T-helper 2 cell (primary cell): ENCODE measurements at places on chromosomes 4 and X.

DNA sequence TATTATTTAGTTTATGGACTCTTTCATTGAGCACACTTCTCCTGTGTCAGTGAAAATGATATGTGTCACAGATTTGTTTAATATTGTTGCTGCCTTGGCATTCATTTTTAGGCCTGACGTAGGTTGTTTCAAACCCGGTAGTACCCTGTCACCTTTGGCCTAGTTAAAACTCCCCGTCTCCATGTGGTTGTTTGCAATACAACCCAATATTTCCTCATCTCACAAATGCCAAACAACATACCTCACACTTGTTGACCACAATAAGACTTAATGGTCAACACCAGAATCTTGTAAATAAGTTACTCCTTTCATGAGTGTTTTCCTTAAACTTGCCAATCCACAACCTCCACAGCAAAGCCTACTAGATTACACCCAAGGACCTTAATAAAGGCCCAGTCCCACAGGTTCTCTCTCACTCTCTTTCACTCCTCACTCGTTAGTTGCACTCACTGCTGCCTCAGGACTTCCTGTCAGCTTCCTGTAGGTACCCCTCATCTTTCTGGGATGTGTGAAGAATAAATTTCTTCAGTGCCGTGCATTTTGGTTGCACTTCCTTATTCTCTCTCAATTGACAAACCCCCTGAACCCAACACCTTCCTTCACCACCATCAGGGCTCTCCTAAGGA, 31.3 kb downstream of the IL13RA2 start:
- no peak for DNase-seq

GRCh38 chrX:75155447-75155826, 646 bp downstream of the ABCB7 start:
- no peak for DNase-seq

- no peak for DNase-seq
Measured at GRCh38 chr4:37827030-37827685, 672 bp downstream of the PGM2 start.

- DNase-seq: no peak
Measured at GRCh38 chr4:154566639-154567204, 3.9 kb downstream of the FGB start.

DNA sequence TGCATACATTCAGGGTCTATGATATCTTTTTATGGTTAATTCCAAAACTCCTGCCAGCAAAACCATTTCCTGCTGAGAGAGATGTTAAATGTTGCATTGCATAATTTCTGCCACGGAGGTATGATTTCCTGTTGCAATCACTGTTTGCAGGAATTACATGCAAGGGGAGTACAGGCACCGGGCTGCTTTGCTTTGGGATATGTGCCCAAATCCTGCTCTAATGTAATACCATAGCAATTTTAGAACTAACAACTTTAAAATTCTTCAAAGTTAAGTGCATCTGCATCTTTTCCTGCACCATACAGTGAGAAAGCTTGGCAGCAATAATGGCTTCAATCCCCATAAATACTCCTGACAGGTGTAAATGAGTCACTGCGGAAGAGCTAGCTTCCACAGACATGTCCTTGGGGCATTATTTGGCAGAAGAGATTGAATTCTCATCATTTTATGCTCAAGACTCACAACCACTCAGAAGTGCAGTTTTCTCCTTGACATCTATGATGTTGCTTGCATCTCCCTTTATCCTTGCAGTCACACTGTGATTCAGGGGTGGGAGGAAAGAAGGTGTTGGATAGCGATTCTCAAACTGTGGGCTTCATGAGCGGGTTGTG, 29.6 kb downstream of the TRIM2 start:
- DNase-seq: no peak

DNA sequence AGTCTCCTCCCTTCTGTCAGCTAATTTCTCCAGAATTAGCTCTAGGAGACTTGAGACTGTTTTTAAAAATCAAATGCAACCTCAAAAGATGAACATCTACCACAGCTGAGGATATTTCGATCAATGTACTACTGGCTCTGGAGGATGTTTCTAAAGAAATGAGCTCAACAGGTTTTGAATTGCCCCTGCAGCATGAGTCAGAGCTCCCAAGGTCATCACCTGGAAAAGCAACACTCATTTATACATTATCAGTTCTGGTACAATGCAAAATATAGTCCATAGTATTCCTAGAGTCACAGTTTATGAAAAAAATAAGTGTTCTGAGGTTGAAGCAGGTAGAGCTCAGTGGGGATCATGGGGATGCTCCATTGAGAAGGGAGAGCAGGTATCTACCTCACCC, 50.8 kb upstream of the MCF2 start:
- no peak for DNase-seq

GRCh38 chr4:56259655-56260054, 127.6 kb downstream of the AASDH start:
- no peak for DNase-seq

DNA sequence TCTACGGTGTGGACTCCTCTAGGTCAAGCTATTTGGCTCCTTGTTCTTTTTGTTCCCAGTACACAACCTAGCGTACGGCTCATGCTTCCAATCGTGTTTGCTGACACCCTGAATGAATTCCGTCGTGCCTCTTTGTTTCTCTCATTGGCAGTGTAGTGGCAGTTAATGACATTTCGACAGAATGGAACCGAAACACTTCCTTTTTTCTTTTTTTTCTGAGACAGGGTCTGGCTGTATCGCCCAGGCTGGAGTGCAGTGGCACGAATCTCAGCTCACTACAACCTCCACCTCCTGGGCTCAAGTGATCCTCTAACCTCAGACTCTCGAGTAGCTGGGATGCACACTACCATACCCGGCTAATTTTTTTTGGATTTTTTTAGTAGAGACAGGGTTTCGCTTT, 113.3 kb upstream of the ATP6AP2 start:
- no peak for DNase-seq

DNA sequence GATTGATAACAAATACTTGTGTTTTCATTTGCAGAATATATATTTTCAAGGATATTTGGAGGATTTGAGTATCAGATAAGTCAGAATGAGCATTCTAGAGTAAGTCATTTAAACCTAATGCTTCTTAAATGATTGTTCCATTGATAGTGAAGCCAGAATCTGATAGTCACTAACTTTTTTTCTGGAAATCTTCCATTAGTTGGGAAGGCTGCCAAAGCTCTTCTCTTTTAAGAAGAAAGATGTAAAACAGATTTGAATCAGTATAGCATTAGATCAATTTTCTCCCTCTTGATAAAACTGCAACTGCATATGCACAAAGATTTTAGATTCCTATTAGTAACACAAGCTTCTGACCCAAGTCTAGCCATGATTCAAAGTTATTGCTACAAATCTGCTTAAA, 256.7 kb downstream of the SPOCK3 start:
- DNase-seq: no peak

DNA sequence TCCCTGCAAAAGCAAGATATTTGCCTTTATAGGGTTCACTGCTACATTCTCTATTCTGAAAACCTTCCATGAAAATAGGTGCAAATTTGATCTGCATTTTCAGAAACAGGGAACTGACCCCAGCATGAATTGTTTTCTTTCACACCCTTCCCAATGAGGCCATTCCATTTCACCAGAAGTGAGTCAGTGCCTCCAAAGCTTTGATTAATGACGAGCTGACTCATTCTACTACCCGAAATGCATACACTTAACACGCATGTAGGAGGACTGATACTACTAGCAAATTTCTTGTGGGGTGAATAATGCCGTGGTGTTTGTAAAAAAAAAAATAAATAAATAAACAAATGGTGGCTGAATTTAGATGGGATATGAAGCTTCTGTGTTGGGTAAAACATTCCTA, 146.9 kb upstream of the FGF13 start:
- DNase-seq: no peak

DNA sequence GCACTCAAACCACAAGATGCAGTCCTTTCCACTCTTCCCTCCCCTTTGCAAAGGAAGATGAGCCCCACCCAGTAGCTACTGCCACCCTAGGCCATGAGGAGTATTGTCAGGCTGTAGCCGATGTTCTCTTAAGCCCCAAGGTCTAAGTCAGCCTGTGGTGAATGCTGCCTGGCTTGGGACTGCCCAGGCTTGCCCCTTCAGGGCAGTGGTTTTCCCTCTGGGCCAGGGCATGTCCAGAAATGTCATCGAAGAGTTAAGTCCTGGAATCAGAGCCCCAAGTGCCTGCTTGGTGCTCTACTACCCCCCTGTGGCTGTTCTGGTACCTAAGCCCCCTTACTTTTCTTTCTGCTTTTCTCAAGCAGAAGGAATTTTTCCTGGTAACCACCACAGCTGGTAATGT, 11.8 kb upstream of the PGK1 start:
- DNase-seq: no peak

DNA sequence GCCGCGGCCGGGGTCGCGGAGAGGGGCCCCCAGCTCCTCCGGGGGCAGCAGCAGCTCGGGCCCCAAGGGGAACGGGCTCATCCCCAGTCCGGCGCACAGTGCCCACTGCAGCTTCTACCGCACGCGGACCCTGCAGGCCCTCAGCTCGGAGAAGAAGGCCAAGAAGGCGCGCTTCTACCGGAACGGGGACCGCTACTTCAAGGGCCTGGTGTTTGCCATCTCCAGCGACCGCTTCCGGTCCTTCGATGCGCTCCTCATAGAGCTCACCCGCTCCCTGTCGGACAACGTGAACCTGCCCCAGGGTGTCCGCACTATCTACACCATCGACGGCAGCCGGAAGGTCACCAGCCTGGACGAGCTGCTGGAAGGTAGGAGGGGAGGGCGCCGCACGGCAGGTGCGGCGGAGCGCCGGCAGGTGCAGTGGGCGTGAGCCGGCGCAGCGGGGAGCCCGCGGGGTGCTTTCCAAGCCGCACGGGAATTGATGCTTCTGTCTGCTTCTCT, 886 bp downstream of the DCLK2 start:
- no peak for DNase-seq

GRCh38 chr4:85842540-85842939, 367.6 kb downstream of the ARHGAP24 start:
- DNase-seq: no peak

GRCh38 chr4:169909897-169910296, 116.3 kb downstream of the MFAP3L start:
- DNase-seq: no peak

DNA sequence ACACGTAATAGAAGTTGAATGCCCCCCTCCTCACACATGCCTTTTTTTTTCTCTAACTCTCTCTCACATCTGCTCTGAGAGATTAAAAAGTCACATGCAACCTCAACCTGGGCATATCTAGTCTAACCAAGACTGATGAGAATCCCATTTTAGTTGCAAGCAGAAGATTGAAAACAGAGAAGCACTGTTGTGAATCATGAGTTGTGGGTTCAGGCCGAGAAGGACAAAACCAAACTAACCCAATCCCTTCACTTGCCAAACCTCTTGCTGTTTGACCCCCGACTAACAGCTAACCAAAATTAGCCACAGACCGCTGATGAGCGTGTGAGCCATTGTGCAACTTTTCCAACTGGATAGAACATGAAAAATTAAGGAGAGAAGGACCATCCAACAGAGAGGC, 31.8 kb downstream of the CXCL1 start:
- no peak for DNase-seq

DNA sequence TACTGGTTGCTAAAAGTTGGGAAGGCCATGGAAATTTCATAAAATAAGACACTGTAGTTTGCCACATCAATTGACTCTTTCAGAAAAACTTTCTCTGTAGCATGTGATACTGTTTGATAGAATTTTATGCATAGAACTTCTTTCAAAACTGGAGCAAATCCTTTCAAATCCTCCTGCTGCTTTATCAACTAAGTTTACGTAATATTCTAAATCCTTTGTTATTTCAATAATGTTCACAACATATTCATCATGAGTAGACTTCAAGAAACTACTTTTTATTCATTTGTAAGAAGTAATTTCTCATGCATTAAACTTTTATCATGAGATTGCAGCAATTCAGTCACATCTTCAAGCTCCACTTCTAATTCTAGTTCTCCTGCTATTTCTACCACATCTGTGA, 199.3 kb downstream of the PCDH18 start:
- DNase-seq: no peak

DNA sequence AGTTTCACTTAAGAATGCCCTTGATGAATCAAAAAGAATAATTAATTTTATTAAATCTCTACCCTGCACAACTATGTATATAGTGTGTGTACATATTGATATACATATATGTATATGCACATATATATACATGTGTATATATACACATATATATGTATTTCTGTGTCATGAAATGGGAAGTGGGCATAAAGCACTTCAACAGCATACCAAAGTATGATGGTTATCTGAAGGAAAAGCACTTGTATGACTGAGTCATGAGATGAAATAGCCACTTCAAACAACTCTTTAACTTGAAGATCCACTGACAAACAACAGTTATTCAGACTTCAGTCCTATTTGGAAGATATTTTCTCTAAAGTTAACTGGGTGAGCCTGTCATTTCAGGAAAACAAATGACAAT, 16.3 kb downstream of the RNF128 start:
- no peak for DNase-seq

DNA sequence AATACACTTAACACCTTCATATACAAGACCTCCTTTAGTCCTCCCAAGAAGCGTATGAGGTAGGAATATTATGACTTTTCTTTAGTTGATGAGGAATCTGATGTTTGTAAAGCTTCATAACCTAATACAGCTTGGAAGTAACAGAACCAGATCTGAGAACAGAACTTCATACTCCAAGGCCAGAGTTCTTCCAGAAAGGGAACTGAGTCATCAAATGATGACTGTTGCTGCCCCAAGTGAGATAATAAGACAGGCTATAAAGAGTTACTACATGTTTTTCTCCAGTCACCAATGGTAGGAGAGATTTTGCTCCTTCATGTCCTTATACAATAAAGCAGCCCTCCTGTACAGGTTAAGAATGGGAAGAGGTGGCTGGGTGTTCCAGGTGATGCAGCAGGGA, 74.3 kb upstream of the ANXA3 start:
- DNase-seq: no peak

DNA sequence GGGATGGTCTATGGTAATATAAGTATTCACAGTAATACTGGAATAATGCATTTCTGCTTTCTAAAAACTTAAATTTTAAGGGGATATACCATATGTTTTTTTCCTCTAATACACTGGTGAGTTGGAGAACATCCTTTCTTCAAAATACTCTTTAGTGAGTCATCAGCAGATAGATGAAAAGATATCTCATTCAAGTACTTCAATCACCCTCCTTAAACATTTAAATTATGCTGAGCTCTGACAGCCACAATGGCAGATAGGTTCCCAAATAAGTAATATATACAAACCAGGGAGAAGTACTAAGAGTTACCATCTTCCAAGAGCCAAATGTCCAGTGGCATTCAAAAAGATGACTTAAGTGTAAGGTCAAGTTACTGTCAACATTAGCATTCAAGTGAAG, 52.2 kb downstream of the AMMECR1 start:
- DNase-seq: no peak

GRCh38 chr4:6342530-6343293, 73.1 kb downstream of the WFS1 start:
- DNase-seq: no peak

GRCh38 chr4:138037696-138038095, 204.5 kb downstream of the SLC7A11 start:
- DNase-seq: no peak
